OCI-LY7 (cell line): ENCODE measurements at places on chromosomes 7 and 10. TPM values are rescaled to one million over a fixed set of nuclear protein-coding genes. Genes with fewer than 3 reads are reported as not detected.

PON1 gene
- total RNA-seq: not detected in 2 replicates

EPHB6 gene
- 0.33 and 0.57 TPM in 2 replicates for total RNA-seq

MEIG1 gene
- total RNA-seq: 1.7 and 2.7 TPM in 2 replicates

MLXIPL gene
- not detected in 2 replicates for total RNA-seq

SLC18A3 gene
- total RNA-seq: not detected in 2 replicates

PNLIPRP1 gene
- total RNA-seq: not detected in 2 replicates

SPDYE16 gene
- total RNA-seq: 0.20 and 0.21 TPM in 2 replicates

CXCL12 gene
- not detected in 2 replicates for total RNA-seq

AGAP5 gene
- total RNA-seq: 9.9 and 10.7 TPM in 2 replicates

PSMA2 gene
- total RNA-seq: 101 and 145 TPM in 2 replicates

SEMA3D gene
- not detected in 2 replicates for total RNA-seq

KIF5B gene
- total RNA-seq: 81.3 and 90.1 TPM in 2 replicates

BEND7 gene
- not detected in 2 replicates for total RNA-seq

- no peak for DNase-seq
These were observed 4.6 kb downstream of the GTPBP4 start for GRCh38 chr10:992871-993270.

GRCh38 chr10:110724937-110725336 is 80.8 kb downstream of the RBM20 start:
- DNase-seq: no peak

- DNase-seq: no peak
These were observed 75.0 kb downstream of the WNT2 start for GRCh38 chr7:117247809-117248208.

DNA sequence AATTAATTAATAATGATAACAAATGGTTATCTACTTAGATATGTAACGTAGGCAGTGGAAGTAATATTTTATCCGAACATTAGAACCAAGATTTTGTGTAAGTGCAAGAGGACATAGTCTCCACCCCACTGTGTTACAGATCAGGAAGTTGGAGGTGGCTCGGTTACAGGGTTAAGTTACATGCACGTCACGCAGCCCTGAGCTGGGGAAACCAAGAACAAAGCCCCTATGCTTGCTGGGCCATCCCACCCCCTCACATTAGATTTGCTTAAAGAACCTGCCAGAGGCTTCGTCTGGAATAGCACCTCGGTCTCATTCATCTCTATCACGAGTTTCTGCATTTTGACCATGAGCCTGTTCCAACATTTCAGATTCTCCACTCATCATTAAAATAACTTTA is 214.1 kb downstream of the ADARB2 start:
- DNase-seq: peak; percentile 8

DNA sequence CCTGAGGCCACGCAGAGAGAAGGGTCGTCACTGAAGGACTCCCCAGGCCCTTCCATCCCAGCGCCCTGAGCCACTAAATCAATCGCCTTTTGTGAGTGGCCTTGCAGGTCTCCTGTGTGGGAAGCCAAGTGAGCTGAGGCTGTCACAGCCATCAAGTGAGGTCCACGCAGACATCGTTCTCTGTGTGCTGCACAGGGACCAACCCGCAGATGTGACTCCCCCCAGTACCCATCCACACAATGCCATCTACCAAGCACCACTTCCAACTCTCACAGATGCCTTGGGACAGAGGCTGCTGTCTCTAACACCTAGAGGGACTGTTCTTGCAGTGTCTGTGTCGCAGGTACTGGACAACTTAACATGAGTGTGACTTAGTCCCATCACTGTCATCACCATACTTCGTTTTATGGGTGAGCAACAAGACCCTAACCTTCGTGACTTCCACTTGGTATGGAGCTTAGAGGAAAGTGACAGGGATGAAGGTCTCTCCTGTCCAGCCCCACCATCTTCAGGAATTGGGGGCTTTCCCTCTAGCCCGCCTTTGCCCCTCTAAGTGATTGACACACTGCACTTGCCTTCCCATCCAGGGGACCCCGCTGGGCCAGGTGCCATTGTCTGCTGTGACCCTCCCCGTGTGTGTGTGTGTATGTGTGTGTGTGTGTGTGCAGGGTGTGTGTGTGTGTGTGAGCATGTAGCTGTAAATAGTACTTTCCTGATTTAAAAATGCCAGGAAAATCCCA is 51.4 kb upstream of the TMEM72 start:
- DNase-seq: no peak

DNA sequence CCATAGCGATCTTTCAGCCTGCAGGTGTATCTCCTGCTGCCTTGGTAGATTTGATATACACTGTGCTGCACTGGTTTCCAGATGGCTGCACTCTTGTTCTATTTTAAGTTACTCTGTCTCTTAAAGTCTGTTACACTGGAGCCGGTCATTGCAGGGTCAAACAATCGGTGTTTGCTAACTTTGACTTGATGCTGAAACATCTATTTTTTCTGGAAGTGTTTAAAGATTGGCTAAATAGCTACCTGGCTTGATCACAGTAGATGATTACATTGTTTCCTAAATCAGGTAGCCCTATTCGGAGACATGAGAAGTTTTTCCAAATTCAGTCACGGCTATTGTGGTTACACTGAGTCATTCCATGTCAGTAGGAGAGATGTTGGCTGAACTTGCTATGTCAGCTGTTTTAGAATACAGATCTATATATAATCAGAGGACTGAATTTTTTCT is 574.8 kb downstream of the ETV1 start:
- DNase-seq: no peak

DNA sequence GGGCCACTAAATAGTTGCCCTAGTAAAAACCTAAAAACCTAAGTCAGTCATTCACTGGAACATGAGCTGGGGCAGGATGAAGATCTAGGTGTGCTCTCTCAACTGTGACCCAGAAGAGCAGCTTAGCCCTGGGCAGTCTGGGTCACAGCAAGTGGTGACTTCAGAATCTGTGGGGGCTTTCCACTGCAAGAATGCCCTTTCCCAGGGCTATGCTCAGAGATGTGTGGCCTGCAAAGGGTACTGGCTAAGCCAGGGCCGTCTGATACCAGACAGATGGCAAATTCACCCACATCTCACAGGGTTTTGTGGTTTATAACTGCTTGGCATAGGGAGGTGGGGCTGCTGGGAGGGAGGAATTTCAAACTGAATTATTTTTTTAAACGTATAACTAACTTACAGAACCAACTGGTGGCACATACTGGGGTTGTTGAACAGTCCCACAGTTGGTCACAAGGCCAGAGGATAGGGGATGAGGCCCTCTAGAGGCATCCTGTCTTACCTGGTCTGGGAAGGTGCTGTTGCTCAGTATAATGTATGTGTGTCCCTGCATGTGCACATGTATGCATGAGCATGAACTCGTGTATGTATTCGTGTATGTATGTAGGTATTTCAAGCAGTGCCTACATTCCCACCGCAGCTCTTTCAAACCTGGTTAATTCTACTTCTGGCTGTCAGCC is 63.2 kb downstream of the PRPF18 start:
- DNase-seq: no peak

DNA sequence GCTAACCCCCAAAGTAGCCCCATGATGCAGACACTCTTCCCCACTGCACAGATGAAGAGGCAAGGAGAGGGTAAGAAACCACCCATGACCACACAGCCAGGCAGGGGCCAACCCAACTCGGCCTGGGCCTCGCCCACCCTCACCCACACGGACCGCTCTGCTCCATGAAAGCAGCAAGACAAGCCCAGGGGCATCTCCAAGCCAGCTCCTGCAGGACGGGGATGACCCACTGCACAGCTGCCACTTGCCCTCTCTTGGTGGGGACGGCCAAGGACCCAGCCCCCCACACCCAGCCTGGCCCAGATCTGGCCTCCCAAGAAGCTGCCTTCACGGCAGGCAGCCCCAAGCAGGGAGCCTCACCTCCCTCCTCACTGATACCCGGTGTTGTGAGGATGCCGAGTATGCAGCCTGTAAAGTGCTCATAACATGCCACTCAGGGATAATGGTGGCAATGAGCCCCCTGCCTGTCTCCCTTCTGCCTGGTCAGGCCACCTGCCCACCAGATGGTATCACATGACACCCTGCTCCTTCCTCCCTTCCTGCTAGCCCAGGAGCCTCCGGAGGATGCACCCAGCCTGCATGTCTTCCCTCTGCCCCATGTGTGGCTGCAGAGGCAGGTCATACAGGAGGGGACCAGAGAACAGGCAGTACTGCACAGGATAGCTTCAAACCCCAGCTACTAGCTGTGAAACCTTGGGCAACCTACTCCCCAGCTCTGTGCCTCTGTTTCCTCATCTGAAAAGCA is 23.3 kb downstream of the OGDHL start:
- DNase-seq: no peak

DNA sequence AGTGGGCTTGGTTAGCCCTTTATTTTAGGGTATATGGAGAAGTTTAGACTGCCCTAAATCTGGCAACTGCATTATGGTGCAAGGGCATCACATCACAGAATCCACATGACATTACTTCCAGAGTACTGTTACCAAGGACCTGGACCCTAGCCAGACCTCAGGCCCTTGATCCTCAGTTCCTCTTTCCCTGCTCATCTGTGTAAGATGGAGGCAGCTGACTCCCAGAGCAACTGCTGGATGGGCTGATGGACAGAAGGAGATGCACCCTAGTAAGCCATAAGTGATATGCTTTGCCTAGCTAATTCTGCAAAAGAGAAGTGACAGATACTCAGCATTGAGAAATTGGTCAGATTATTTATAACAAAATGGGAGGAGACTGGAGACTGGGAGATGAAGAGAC is 131.7 kb downstream of the DYNC1I1 start:
- DNase-seq: no peak

GRCh38 chr7:2008101-2008935 is 224.4 kb downstream of the MAD1L1 start:
- no peak for DNase-seq

GRCh38 chr10:27628621-27629020 is 117.0 kb downstream of the MKX start:
- no peak for DNase-seq

- DNase-seq: no peak
These were observed 29.2 kb downstream of the PRSS58 start for GRCh38 chr7:142228537-142229104.

- no peak for DNase-seq
These were observed 370.4 kb downstream of the TNS3 start for GRCh38 chr7:47211519-47211973.

GRCh38 chr7:77910124-77910523 is 111.6 kb downstream of the PHTF2 start:
- DNase-seq: peak; percentile 41

- no peak for DNase-seq
These were observed 117.1 kb upstream of the DIP2C start for GRCh38 chr10:806451-807162.

GRCh38 chr7:41185851-41186250 is 517.0 kb downstream of the INHBA start:
- DNase-seq: no peak

- no peak for DNase-seq
These were observed 71.2 kb upstream of the COL13A1 start for GRCh38 chr10:69730251-69731156.

DNA sequence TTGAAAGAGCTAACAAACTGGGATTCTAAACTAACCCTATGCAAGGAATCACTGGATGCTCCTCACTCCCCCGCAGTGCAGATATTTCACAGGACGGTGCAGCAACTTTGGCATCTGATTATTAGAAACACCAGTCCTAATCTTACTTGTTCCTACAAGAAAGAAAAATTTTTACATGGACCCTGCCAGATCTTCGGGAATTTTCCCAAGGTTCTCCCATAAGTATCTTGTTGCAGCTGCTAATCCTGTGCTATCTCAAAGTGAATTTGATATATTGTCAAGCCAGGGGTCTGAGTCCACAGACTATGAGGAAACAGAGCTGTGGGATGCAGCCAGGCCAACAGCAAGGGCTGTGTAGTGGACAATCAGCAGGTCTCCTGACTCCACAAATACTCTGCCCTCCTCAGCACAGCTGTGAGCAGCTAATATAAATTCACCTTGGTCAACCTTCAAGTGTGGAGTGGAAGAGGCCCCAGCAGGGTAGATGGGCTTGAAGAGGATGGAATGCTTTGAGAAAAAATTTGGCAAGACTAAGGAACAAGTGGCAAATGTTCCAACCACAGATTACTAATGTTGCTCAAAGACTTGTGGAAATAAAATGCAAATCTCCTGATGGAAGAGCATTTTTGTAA is 25.6 kb downstream of the VSTM4 start:
- no peak for DNase-seq

- no peak for DNase-seq
These were observed 108.7 kb downstream of the NEURL1 start for GRCh38 chr10:103602028-103602851.

DNA sequence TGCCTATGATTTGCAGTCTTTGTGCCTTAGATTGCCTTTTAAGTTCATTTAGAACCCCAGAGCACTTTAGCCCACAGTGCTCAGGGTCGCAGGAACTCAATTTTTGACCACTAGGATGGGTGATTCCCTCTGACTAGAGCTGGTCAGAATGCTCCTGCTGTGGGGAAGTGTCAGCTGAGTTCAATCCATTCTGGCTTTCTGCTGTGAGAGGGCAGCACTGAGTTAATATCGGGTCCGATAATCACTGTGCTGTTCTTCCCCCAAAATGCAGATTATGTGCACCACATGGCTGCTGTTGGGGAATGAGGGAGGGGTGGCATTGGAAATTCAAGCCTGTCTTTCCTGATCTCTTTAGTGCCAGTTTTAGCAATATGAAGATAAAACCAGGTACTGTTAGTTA is 886.4 kb downstream of the DNAJB9 start:
- DNase-seq: no peak

- DNase-seq: peak; percentile 85
These were observed 2.4 kb upstream of the CNOT4 start for GRCh38 chr7:135512135-135512887.

GRCh38 chr10:23568996-23569395 is 130.1 kb downstream of the OTUD1 start:
- DNase-seq: no peak

DNA sequence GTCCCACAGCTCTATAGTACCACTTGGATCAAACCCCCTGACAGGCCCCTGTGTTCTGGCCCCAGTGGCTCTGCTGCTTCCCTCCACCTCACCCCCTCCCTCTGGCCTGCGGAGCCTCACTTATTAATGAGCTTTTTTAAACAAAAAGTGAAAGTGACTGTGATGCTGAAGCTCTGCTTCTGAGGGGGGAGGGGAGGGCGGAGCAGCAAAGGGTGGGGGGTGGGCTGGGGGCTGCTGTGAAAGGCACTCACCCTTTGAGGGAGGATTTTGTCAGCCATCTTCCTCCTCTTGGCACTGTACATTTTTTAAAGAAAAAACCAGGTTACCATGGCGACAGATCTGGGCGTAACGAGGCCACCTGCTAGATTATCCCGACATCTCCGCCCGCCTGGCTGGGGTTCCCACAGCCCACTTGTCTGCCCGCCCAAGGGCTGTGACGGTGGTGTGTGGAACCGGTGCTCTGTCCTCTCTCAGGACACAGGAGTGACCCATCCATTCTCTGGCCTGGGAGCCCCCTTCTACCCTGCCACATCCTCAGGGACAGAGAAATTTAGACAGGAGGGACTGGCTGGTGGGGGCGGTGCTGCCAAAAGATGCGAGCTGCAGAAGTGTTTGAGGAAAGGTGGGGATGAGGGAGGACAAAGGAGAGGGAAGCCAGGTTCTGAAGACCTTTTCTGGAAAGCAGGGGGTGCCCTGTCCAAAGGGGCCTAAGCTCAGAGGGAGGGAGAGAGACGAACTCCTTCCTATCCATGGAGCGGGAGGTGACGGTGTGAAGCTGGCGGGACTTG is 4.9 kb downstream of the SMARCD3 start:
- DNase-seq: peak; percentile 71

GRCh38 chr10:84683980-84684740 is 355.8 kb downstream of the CCSER2 start:
- DNase-seq: no peak

- DNase-seq: no peak
These were observed 83.6 kb downstream of the PPP1R3C start for GRCh38 chr10:91549262-91549661.
